ENCODE measurements at places on chromosomes 5 and 9.

DNA sequence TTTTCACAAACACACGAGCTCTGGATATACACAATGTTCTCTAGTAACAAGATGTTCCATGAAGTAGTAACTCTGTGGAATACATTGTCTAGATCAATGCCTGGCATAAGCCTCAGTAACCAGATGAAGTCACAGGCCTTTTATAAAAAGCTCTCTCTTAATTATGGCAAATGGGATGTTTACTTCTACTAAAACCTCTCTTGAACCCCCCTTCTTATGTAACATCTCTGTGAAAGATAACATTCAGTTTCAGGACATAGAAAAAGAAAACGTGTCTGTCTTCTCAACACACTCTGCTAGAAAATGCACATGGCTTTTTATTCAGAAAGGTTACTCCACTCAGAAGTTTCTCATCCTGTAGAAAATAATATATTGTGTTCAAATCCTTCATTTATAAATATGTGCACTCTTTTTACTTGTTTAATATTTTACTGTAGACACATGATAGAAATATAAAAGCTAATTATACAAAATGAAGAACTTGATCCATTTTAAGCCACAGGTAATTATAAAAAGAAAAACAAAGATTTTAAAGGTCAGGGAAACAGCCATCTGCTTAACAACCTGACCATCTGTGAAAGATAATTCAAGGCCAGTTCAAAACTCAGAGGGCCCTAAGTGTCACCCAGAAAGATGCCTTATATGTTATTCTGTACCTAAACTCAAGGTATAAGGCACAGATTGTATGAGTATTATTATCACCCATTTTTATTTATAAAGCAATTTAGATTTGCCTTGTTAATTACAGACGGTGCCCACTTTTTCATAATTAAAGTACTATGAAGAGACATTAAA is 812.0 kb downstream of the CDH18 start:
- DNase-seq, result no peak

DNA sequence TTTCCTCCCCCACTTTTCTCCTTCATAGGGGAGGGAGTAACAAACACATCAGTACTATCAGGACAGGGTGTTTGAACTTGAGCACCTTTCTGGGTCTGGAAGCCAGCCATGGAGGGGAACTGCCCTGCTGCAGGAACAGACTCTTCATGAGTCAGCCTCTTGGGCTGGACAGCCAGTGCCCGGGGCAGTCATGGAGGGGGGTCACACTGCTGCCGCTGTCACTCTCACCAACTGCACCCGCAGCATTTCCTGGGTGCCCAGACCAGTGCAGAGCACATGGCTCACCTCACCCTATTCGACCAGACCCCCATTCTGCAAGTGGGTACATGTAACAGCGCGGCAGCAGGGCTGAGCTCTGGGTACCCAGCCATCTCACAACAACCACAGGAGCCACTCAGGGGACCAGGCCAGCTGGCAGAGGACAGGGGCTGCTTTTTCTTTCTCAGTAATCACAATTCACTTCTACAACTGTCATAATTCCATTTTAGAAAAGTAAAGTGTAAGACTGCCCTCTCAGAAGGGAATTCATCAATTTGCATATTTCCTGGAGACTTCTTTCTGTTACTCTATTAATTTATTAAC is 118.4 kb downstream of the CTNND2 start:
- no peak for DNase-seq

GRCh38 chr9:91033797-91034196 is 232.2 kb downstream of the SYK start:
- no peak for DNase-seq

DNA sequence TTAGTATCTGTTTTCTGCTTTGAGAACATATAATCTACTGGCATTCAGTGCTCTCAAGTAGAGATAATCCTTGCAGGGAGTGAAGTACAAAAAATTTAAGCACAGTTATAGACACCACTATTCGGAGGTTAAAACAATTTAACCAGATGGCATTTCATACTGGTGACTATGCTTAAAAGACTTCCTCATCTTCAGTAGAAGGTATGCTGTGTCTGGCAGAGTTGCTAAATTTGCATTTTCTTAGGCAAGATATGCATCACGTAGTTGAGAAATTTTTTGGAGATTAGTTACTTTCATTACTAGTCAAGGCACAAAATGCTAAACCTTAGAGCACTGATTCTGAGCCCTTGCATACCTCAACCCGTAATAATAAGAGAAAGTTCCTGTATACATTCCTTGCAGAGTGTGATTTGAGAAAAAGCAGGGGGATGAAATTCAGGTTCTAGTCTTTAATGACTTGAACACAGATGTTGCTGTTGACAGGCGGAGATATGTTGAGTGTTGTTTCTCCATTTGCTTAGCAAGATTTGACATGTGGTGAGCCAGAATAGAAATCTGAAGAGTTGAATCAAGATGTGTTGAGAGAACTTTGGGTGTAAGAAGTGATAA is 70.8 kb upstream of the STARD4 start:
- DNase-seq, result no peak
